ENCODE measurements at places on chromosomes 11 and 22.
A peak's percentile ranks its signal among the peaks of the same experiment; 100 is the strongest.

DNA sequence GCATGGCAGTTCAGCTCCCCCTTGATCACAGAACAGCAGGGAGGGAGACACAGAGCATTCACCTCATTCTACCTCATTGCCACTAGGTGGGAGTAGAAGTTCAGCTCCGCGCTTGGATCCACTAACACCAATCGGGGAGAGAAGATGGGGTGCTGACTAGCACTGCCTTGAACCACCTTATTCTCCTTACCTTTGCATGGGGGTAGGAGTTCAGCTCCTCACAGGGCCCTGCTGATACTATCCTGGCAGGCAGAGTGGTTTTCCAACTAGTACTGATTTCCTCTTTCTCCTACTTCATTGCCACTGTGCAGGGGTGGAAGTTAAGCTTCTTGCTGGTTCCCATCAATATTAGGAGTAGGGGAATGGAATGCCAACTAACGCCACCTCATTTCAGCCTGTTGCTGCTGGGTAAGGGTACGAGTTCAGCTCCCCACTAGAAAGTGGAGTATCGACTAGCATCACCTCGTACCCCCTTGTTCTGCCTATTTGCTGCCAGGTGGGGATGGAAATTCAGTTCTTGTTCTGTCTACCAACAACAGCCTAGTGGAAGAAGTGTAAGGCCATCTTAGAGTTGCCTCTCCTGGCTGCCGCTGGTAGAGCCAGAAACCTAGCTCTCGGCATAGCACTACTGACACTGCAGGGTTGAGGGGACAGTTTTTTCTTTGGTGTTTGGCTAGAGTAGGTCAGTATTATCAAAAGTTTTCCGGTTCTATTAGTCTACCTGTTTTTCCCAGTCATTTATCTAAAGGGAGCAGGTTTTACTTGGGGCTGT, 550.9 kb upstream of the CCDC90B start:
- DNase-seq, result no peak

DNA sequence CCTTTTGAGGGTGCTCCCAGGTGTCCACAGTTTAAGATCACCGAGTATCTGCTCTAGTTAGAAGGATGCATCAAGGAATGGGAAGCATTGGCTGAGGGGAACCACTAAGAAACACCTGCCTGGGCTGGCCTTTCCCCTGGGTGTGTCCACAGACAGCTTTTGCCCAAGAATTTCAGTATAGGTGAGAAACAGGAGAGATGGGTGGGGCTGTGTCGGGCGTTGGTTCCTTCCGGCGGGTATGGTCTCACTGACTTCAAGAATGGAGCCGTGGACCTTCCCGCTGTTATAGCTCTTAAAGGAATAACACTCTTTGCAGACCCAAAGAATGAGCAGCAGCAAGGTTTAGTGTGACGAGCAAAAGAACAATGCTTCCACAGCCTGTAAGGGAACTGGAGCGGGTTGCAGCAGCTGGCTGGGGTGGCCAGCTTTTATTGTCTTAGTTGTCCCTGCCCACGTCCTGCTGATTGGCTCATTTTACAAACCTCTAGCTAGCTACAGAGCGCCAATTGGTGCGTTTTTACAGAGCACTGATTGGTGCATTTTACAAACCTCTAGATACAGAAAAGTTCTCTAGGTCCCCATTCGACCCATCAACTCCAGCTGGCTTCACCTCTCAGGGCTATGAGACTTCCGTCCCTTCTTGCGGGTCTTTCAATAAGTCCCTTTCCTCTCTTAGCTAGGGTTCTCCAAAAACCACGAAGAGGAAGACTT, 2.4 kb downstream of the FADS1 start:
- DNase-seq, result no peak

GRCh38 chr11:116513894-116514293, 258.9 kb downstream of the BUD13 start:
- DNase-seq, result peak; percentile 73

GRCh38 chr11:132865623-132866022, 666.7 kb downstream of the OPCML start:
- no peak for DNase-seq

DNA sequence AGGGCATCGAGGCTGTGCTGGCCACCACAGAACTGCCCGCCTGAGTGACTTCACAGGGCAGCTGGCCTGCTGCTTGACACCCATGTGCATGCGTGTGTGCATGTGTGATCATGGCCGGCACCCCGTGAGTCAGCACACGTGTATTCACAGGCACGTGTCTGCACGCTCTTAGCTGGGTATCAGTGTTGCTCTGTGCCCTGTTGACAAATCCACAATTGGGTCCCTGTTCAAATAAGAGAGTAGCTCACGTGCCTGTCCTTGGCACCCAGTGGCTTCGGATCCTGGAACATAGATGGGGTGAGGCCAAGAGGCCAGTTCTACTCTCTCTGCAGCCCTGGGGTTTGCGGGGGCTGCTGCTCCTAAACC, 14.0 kb downstream of the B3GAT1 start:
- no peak for DNase-seq

- DNase-seq, result no peak
Observed at GRCh38 chr11:37474889-37475288, 876.9 kb upstream of the RAG2 start.

DNA sequence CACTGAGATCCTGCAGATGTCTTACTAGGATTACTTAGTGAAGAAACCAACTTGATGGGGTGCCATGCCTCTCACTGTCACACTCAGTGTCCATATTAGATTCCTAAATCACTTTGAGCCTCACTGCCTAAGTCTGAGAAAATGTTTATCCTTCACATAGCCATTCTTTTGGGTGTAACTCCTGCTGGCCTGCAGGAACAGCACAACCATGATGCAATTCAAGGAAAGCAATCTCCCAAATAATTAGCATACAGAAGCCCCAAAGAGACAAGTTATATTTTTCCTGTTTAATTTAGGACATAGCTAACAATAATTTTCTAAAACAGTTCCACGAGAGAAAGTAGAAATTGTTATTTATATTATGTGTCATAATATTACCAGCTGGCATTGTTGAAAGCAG, 655.5 kb downstream of the KCNA4 start:
- DNase-seq, result no peak

DNA sequence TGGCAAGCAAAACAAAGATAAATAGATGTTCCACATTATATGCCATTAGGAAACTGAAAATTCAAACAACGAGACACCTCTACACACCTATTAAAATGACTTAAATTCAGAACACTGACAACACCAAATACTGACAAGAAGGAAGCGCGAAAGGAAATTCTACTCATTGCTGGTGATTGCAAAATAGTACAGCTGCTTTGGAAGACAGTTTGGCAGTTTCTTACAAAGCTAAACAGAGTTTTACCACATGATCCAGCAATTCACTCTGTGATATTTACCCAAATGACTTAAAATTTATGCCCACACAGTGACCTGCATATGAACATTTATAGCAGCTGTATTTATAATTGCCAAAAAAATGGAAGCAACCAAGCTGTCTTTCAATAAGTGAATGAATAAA, 232.6 kb downstream of the CASP12 start:
- no peak for DNase-seq

GRCh38 chr22:39634530-39635405, 64.2 kb downstream of the CACNA1I start:
- peak; percentile 39 for DNase-seq

DNA sequence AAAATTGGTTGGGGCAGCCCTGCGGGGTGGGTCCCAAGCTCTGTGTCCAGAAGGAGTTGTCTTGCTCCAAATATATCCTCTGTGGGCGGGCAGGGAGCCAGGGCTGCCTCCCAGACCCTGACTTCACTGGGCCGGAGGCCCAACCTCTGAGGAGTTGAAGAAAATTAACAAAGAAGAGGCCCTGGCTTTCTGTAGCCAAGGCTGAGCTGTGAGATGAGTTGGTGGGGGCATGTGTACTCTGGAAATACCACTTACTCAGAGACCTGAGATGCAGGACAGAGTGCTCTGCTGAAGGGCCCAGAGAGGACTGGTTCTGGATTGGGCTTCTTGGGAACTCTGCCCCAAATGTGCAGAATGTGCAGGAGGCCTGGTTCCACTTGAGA, 96.3 kb downstream of the SWAP70 start:
- DNase-seq, result peak; percentile 98
